ENCODE measurements at places on chromosomes 1 and 21.

GRCh38 chr1:205273551-205273982 is 45.8 kb downstream of the TMCC2 start:
- H3K27ac ChIP-seq, result no peak overlapping the region
- H3K36me3 ChIP-seq, result no peaks in the 10 kb centered on the region
- H3K4me3 ChIP-seq, result no peak overlapping the region
- no peaks in the 10 kb centered on the region for H3K27me3 ChIP-seq
- peak; percentile 93 for DNase-seq
- H3K4me1 ChIP-seq, result peaks cover 17% of the 10 kb centered on the region

DNA sequence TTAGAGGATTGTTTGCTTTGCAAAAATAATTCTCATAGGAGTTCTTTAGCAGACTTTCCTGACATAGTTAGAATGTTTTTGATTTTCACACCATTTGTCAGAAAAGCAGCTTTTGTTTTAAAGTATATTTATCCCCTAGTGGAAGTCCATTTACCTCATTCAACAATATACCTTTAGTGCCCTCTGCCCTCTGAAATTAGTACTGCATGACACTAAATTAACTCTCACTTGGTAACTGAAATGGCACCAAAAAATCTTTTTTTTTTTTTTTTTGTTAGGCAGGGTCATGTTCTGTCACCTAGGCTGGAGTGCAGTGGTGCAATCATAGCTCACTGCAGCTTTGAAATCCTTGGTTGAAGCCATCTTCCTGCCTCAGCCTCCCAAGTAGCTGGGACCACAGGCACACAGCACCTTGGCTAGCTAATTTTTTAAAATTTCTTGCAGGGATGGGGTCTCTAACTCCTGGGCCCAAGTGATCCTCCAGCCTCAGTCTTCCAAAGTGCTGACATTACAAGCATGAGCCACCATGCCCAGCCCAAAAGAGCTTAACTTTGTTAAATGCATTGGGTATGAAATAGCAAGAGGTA is 13.6 kb downstream of the LRRC42 start:
- H3K27ac ChIP-seq, result no peak overlapping the region
- no peak overlapping the region for H3K4me3 ChIP-seq
- DNase-seq, result no peak
- no peaks in the 10 kb centered on the region for H3K36me3 ChIP-seq
- no peaks in the 10 kb centered on the region for H3K27me3 ChIP-seq

DNA sequence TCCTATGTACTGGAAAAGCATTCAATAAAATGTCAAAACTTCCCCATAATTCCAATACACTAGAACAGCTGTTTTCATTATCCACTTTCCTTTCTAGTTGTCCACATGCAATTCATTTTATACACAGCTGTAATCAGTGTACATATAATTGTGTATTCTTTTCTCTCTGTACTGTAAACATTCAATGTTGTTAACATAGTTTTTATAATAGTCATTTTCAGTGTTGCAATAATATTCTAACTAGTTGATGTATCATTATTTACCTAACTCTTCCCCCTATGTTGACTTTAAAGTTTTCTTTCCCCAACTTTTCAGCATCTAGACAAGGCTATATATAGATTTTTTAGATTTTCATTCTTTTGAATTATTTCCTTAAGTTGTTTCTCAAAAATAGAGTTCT is 44.4 kb downstream of the DIPK1A start:
- no peaks in the 10 kb centered on the region for H3K27me3 ChIP-seq
- no peak overlapping the region for H3K4me3 ChIP-seq
- H3K4me1 ChIP-seq, result no peaks in the 10 kb centered on the region
- no peak overlapping the region for H3K27ac ChIP-seq
- DNase-seq, result no peak
- H3K36me3 ChIP-seq, result no peaks in the 10 kb centered on the region

DNA sequence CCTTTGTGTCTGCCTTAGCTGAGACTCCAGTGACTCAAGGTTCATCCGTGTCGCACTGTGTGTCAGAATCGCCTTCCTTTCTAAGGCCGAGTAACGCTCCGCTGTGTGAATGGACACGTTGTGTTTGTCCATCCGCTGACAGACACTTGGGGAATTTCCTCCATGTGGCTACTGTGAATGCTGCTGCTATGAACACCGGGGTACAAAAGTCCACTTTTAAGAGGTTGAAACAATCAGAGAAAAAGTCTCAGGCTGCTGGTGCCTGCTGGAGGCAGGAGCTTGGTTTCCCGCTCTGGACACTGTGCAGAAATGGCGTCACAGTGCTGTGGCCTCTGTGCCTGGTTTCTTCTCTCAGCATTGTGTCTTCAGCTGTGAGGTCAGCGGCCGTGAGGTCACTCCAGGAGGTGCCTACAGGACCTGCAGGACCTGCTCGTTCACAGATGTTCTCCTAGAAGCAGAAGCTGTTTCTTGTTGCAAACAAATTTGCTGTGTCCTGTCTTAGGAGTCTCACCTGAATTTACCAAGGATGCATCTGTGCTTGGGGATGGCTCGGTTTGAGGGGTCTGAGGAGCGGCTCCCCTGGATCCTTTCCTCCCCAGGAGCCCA is 34.2 kb downstream of the KRTAP10-1 start:
- no peak overlapping the region for H3K27ac ChIP-seq
- no peaks in the 10 kb centered on the region for H3K27me3 ChIP-seq
- no peak for DNase-seq
- H3K36me3 ChIP-seq, result no peaks in the 10 kb centered on the region

GRCh38 chr1:204443260-204443619 is 31.6 kb upstream of the PPP1R15B start:
- peaks cover 27% of the 10 kb centered on the region for H3K4me1 ChIP-seq
- H3K27ac ChIP-seq, result peak overlapping the region; percentile 39
- DNase-seq, result no peak
- H3K4me3 ChIP-seq, result no peak overlapping the region
- no peaks in the 10 kb centered on the region for H3K36me3 ChIP-seq
- no peaks in the 10 kb centered on the region for H3K27me3 ChIP-seq

DNA sequence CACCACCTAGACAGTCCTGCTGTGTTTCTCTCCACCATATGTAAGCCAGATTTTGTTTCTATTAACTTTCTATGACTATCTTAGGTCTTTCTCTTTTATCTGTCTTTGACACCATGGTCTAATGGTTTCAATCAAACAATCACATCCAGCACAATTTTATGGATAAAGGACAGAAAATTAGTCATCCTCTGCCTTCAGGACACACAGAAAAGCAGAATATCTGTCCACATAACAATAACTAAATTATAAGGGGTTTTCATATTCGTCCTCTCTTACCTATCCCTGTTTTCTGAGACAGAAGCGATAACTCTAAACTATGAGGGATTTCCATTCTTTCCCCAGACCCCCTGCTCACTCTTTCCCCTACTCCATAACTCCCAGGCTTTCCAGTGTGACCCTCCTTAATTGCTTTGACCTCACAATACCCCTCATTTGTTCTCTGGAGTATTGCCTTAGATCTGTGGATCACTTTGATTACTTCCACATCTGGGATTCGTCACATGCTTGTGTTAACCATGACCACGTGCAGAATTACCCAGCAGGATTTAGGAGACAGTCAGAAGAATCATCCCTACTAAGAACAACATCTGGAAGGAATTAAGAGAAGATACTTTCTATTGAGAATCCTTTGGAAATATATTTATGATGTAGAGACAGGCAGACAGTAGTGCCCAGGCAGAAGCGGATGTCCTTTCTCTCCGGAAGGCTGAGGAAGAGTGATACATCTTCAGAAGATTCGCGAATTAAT is 108.2 kb upstream of the GREM2 start:
- H3K27ac ChIP-seq, result no peak overlapping the region
- no peak for DNase-seq
- no peaks in the 10 kb centered on the region for H3K36me3 ChIP-seq
- no peak overlapping the region for H3K4me3 ChIP-seq
- no peaks in the 10 kb centered on the region for H3K4me1 ChIP-seq
- no peaks in the 10 kb centered on the region for H3K27me3 ChIP-seq

GRCh38 chr1:62286786-62287224 is 32.4 kb downstream of the KANK4 start:
- H3K4me1 ChIP-seq, result peaks cover 15% of the 10 kb centered on the region
- no peak overlapping the region for H3K27ac ChIP-seq
- H3K27me3 ChIP-seq, result no peaks in the 10 kb centered on the region

- H3K27me3 ChIP-seq, result no peaks in the 10 kb centered on the region
- no peaks in the 10 kb centered on the region for H3K36me3 ChIP-seq
Observed at GRCh38 chr1:243796016-243796415, 54.0 kb downstream of the AKT3 start.

Data from testis (tissue), 5 donors.